Thyroid gland (tissue), 4 donors: ENCODE measurements at places on chromosomes 2 and 18. TPM values are rescaled to one million over a fixed set of nuclear protein-coding genes. Genes with fewer than 3 reads are reported as not detected.

The IGFBP2 gene
- 45.0 TPM for total RNA-seq

The DUSP2 gene
- total RNA-seq = 2.2 TPM

- DNase-seq = no peak
Observed at GRCh38 chr2:144261966-144262365, 258.0 kb downstream of the ZEB2 start.

GRCh38 chr2:176552501-176553135, 283.4 kb downstream of the MTX2 start:
- no peak for DNase-seq

GRCh38 chr2:222738809-222739208, 67.4 kb downstream of the MOGAT1 start:
- DNase-seq = no peak
